Hair follicle dermal papilla cell (primary cell): ENCODE measurements at places on chromosomes 3 and 15. TPM values are rescaled to one million over a fixed set of nuclear protein-coding genes. Genes with fewer than 3 reads are reported as not detected.

The ABI3BP gene
- 28.9 and 61.1 TPM in 2 replicates for total RNA-seq

The RBPMS2 gene
- not detected in 2 replicates for total RNA-seq

The PIGX gene
- 15.7 and 18.1 TPM in 2 replicates for total RNA-seq

The PML gene
- total RNA-seq: 123 and 146 TPM in 2 replicates

The SLC24A5 gene
- 0.16 TPM in 1 of 2 replicates, not detected in the other for total RNA-seq

The MKRN3 gene
- 0.85 TPM in 1 of 2 replicates, not detected in the other for total RNA-seq

The ITIH4 gene
- 2.2 and 2.4 TPM in 2 replicates for total RNA-seq

The PYGO1 gene
- 11.7 and 15.9 TPM in 2 replicates for total RNA-seq

The IL17RB gene
- total RNA-seq: 0.12 and 0.49 TPM in 2 replicates

The PATL2 gene
- 0.61 and 0.81 TPM in 2 replicates for total RNA-seq

The DUOXA2 gene
- not detected in 2 replicates for total RNA-seq

The SYNPR gene
- not detected in 2 replicates for total RNA-seq

The LHFPL4 gene
- 0.12 TPM in 1 of 2 replicates, not detected in the other for total RNA-seq

The CMC1 gene
- 3.6 and 5.7 TPM in 2 replicates for total RNA-seq

The CYP8B1 gene
- not detected in 2 replicates for total RNA-seq

The MAP6D1 gene
- 2.1 and 2.8 TPM in 2 replicates for total RNA-seq

The TUSC7 gene
- not detected in 2 replicates for total RNA-seq
